ENCODE measurements at places on chromosomes 7 and 10.

DNA sequence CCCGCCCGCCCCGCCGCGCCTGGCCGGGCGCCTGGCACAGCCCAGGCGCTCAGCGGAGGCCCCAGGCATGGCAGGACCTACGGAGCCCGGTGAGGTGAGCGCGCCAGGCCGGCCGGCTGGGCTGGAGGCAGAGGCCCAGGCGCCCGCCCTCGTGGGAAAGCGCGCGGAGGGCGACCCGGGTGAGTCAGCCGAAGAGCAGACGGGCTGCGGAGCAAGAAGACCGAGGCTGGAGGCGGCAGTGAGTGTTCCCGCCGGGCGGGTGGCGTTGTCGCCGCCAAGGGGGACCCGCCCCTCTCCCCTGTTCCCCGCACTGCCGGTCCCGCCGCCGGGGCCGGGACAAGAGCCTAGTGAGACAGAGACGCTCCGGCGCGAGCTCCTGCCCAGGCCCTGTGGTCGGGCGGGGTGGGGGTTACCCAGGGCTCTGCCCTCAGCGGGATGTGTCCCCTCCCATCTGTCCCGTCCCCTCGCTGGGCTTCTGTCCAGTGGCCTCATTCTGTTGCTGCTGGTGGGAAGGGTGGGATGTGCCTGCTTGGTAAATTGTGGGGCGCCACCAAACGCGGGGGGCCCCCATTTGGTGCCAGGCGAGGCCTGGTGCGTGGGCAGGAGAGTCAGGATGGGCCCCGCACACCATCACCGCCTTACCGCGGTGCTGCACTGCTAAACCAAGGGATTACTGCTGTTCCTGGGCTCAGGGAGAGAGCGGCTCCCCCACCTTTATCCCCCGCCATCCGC is 17.0 kb upstream of the NODAL start:
- peak; percentile 84 for DNase-seq

- no peak for DNase-seq
Measured at GRCh38 chr7:75955331-75955955, 39.0 kb downstream of the TMEM120A start.

DNA sequence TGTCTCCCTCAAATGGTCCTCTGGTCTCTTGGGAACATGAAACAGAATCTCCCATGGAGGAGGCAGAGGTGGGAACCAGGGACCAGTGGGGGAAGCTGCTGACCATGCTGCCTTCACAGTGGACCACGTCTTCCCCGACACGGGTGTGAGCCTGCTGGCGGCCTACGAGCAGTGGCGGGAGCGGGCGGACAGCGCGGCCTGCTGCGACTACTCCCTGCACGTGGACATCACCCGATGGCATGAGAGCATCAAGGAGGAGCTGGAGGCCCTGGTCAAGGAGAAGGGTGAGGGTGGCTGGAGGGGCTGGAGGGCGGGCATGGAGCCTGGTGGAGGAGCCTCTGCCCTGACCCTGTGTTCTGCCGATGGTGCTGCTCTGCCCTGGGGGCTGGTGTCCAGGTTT is 8.0 kb downstream of the DPYSL4 start:
- DNase-seq, result no peak

DNA sequence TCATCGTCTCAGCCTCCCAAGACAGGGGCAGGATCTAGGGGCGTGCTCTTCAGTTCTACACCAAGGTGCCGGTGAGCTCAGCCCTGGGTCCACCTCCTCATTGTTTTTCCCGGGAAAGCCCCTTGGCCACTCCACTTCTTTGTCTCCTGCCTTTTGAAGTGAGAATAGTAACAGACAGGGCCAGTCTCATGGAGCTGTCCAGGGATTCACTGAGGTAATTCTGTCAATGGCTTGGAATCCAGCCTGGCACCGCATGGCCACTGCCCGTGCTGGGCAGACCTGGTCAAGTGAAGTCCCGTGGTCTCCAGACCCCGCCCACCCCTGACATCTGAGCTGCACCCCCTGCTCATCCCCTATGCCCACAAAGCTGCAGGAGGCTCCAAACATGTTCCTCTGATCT is 138.9 kb downstream of the TNS3 start:
- DNase-seq, result no peak

- no peak for DNase-seq
Measured at GRCh38 chr10:5683065-5683464, 1.6 kb upstream of the TASOR2 start.

- no peak for DNase-seq
Measured at GRCh38 chr10:13221572-13221971, 12.6 kb downstream of the UCMA start.

- peak; percentile 73 for DNase-seq
Measured at GRCh38 chr10:15325243-15325943, 45.7 kb downstream of the FAM171A1 start.

- no peak for DNase-seq
Measured at GRCh38 chr10:112195224-112195623, 11.7 kb upstream of the GPAM start.

- DNase-seq, result no peak
Measured at GRCh38 chr7:2461268-2462026, 14.8 kb downstream of the GRIFIN start.

- DNase-seq, result no peak
Measured at GRCh38 chr7:98763441-98763840, 106.4 kb downstream of the TMEM130 start.

- DNase-seq, result no peak
Measured at GRCh38 chr10:122331615-122332446, 42.7 kb upstream of the PLEKHA1 start.

GRCh38 chr10:32437334-32437733 is 8.6 kb upstream of the CCDC7 start:
- DNase-seq, result peak; percentile 33

GRCh38 chr7:66213637-66214036 is 8.5 kb downstream of the TPST1 start:
- DNase-seq, result peak; percentile 44

- DNase-seq, result no peak
Measured at GRCh38 chr7:15580604-15581351, 19.0 kb upstream of the AGMO start.

All from EH (cell line).